ENCODE measurements at places on chromosomes 16 and 17.
A peak's percentile ranks its signal among the peaks of the same experiment; 100 is the strongest.

GRCh38 chr17:17767154-17767869 is 69.5 kb downstream of the SREBF1 start:
- no peak for DNase-seq

DNA sequence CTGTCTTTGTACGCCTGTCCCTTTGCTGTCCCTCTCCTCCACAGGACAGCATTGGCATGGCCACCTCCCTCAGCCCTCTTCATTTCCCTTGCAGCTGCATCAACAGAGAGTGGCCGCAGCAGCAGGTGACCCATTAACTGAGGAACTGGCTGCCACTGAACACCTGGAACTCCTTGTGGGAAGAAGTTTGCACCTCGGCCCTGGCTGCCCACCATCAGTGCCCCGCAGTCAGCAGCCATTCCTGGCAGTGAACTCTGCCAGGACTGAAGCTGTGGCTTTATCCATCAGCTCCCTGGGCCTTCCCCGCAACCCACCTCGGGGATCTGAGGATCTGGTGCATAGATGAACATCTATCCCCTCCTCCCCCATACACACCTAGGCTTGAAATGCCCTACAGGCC is 13.1 kb upstream of the RNF135 start:
- DNase-seq = no peak

GRCh38 chr16:71426069-71426879 is 15.6 kb downstream of the TLE7 start:
- DNase-seq = peak; percentile 68

DNA sequence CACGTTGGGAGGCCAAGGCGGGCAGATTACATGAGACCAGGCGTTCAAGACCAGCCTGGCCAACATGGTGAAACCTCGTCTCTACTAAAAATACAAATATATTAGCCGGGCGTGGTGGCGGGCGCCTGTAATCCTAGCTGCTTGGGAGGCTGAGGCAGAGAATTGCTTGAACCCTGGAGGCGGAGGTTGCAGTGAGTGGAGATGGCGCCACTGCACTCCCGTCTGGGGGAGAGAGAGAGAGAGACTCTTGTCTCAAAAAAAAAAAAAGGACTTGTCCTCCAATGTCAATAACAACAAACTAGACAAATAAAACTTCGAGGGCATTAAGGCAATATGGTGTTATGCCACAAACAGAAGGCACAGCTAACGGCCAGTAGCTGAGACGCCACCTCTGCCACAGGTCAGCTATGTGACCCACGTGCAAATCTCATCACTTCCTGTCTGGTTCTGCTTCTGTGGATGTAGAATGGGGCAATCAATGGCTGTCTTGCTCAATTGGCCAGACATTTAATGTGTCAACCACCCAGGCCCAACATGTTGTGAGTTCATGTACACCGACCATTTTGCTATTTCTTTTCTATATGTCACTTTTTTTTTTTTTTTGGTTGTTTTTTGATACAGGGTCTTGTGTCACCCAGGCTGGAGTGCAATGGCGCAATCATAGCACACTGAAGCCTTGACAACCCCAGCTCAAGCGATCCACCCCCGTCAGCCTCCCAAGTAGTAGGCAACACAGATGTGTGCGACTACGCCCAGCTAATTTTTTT is 834 bp upstream of the TXNDC11 start:
- DNase-seq = peak; percentile 27

GRCh38 chr17:58351182-58351581 is 819 bp downstream of the SUPT4H1 start:
- DNase-seq = no peak

DNA sequence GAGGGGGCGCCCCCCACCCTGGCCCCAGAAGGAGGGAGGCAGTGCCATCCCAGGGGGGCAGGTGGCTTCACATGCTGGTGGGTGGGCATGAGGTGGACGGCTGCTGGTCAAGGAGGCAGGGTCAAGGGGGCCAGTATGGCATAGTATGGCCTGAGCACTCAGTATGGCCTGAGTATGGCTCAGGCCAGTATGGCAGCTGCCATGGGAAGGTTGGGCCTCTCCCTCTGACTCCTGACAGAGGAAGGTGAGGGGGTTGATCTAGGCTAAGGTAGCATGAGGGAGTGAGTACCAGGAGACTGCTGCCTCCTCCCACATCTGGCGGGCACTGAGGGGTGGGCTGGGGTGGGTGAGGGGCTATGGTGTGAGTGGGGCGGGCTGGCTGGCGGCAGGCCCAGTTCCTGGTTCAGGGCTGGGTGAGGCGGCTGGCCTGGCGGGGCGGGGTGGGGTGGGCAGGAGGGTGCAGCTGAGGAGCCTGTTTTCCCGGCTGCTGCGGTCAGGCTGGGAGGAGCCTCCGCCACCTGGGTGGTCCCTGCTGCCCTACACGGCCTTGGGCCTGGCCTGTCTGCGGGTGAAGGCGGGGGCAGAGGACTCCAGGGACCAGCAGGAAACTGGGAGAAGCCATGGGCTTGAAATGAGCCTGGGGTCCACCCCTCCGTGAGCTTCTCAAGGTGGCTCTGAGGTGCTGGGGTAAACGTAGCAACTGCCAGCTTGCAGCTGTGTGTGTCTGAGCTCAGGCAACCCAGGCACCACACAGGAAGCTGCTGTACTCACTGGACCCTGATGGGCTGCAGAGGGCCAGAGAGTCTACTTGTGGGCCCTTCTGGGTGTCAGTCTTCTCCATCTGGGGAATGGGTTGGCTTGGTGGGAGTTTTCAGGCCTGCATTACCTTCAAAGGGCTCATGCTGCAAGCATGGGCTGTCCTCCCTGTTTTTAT is 57.0 kb downstream of the RAI1 start:
- DNase-seq = no peak

- DNase-seq = no peak
Measured at GRCh38 chr17:51118330-51119195, 2.1 kb downstream of the SPAG9 start.

- no peak for DNase-seq
Measured at GRCh38 chr16:8511464-8511863, 78.8 kb downstream of the TMEM114 start.

DNA sequence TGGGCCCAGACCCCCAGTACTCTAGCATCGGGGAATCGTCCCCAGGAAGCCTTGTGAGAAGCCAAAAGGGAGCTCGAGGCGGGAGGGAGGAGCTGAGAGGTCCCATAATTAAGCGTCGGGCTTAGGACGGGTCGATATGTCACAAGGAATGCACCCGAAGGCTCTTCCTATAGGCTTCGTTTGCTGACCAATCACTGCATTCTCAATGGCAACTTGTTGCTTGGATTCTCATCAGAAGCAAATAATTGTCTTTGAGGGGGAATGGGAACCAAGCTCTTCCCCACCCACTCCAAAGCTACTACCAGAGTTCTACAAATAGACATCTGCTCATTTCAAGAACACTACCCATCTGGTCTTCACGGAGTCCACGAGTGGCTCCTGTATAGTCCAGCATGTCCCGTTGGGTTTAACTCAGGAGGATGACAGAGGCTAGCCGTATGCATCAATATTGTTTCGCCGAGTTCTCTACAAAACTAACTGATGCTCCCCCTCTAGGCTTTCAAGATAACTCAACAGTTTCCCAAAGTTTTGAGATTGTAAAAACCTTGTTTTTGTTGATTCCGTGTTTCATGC is 628 bp upstream of the BLMH start:
- DNase-seq = no peak

DNA sequence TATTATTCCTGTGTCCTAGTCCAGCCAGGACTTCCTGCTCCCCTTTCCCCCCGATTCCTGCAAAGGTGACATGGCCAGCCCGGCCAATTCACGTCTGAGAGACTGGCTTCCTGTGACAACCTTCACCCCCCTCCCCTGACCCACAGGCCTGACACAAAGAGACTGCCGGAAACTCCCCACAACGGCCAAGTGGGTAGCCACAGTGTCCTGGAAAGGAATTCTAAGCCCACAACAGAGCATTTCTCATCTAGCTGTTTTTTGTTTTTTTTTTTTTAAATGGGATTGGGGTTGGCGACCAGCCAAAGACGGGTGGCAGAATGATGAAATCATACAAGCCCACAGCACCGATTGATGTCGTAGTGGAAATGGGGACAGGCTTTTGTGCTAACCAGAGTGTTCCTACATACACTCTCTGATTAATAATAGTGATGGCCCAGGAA is 2.8 kb upstream of the XAF1 start:
- DNase-seq = peak; percentile 59

GRCh38 chr17:60139438-60140285 is 10.1 kb upstream of the CA4 start:
- no peak for DNase-seq

DNA sequence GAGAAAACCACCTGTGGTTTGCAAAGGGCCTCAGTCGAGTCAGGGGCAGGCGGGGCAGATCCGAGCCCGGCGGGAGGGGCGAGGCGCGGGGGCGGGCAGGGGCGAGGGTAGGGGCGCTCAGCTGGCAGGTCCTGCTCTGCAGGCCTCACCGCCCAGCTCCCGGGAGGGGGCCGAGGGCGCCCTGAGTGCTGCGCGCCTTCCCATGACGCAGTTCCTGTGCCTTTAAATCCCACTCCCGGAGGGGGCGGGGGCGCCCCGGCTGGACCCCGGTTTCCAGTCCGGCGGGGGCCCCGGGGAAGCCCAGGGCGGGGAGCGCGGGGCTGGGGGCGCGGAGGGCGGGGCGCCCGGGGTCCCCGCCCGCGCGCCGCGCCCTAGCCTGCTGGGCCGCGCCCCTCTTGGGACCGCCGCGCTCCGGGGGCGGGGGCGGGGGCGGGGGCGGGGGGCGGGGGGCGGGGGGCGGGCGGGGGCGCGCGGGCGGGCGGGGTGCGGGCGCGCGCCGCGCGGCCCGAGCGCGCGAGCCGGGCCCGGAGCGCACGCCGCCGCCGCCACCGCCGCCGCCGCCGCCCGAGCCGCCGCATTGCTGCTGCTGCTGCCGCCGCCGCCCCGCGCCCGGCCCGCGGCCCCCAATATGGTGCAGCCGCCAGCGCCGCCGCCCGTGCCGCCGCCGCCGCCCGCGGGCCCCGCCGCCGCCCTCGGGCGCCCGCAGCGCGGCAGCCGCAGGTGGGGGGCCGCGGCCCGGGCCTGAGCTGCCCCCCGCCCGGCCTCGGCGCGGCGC is at the start of gene JPH3:
Gene JPH3 (plus strand): TSS at position 508 of the 775 bp plus-strand sequence. CDS start 639 bp downstream, outside the sequence.
- DNase-seq = no peak

DNA sequence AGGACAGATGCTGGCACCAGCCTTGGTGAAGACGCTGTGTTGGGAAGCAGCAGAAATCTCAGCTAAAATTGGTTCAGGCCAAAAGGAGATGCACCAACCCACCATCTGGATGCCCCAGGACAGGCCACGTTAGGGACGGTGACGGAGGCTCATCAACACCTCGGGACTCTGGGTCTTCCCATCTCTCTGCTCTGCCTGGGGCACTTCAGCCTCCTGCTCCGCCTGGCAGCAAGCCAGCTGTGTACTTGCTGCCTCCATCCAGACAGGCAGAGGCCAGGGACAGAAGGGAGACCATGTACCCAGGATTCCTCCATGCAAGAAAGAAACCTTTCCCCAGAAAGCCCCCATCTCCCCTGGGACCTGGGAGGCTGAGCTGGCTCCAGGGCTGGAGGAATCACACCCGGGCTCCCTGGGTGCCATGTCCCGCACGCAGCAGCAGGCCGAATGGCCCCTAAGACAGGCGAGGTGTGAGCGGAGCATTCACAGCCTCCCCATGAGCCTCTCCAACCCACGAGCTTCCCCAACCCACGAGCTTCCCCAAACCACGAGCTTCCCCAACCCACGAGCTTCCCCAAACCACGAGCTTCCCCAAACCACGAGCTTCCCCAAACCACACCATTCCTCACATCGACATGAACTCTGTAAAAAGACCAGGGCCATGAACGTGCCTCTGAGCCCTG is 274.5 kb downstream of the C16orf95 start:
- DNase-seq = no peak

DNA sequence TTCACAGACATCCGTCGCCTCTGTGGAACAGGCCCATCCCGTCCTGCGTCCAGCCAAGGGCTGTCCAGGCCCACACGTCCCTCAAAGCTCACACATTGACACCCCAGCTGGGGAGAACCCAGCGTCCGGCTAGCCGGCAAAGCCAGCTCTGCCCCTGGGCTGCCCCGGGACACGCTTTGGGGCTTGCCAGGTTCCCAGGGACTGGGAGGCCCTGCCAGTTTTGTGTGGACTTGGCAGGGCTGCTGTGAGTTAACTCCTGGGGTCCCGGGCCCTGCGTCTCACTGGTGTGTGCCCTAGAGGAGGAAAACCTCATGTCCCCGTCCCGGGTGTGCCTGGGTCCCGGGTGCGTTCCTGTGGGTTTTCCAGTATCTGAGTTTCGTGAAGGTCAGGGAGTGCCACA is 6.3 kb downstream of the SOX8 start:
- DNase-seq = no peak

DNA sequence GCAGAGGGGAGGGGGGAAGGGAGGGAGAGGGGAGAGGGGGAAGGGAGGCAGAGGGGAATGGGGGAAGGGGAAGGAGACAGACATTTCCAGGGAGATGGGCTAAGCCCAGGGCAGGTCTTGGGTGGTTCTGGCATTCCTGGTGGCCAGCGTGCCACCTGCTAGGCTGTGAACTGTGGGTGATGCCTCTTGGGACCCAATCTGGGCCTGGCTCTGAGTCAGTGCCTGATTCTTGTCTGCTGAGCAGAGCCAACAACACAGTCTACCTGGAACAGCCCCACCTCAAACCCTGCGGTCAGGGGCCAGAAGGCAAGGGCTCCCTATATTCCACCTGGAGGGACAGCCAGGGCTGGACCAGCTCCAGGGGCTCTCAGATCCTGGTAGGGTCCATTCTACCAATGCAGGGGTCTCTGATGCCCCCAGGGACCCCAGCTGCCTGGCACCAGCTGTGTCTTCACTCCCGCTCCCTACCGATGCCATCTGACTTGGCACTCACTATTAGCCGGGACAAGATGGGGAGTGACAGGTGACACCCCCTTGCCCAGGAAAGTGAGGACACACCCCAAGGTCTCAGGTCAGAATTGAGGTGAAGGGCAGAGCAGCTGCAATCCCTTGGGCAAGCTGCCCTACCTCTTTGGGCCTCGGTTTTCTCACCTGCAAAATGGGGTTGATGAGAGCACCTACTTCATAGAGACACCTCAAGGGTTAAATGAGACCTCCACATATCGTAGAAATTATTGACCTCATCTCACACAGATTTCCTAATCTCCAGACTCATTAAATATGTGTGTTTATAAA is 87.2 kb downstream of the LITAF start:
- no peak for DNase-seq

GRCh38 chr17:27546624-27547300 is 84.2 kb upstream of the LGALS9 start:
- no peak for DNase-seq

DNA sequence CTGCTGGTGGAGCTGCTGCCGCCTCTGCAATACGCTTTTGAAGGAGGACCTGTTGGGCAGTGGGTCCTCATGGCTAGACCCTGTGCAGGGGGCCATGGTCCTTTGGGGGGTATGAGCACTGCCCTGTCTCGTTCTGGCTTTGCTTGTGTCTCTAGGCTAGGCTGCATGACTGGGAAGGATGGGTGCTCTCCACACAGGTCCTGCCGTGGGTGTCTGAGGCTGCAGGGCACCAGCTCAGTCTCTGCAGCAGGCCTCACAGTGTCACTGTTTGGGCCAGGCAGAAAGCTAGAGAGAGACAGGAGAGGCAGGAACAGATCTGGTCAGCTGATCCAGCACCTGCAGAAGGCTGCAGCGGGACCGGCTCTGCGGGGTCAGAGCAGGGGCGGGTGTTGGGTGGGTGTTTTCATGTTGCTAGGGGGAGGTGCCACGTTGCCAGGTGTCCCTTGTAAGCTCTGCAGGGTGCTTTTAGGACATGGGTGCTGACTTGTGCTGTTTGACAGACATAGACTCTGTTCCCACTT is 111.4 kb downstream of the SNX29 start:
- no peak for DNase-seq
